ENCODE measurements at places on chromosomes 12 and 14.
A peak's percentile ranks its signal among the peaks of the same experiment; 100 is the strongest.

DNA sequence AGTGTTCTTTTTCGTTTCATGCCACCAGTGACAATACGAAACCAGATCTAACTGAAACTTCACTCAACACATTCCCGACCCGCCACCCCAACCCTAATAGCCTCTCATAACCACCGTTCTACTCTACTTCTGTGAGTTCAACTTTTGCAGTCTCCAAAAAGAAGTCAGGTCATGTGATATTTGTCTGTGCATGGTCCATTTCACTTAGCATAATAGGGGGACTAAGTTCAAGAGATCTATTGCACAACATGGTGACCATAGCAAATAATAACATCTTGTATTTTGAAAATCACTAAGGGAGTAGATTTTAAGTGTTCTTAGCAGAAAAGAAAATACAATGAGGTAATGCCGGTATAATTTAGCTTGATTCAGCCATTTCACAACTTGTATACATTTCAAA lies 376.4 kb downstream of the DIO2 start:
- no peak for DNase-seq

GRCh38 chr14:31677052-31677451 lies 115.8 kb downstream of the NUBPL start:
- no peak for DNase-seq

GRCh38 chr14:24954700-24955037 lies 95.3 kb downstream of the STXBP6 start:
- no peak for DNase-seq

GRCh38 chr12:116547955-116548501 lies 11.2 kb upstream of the MAP1LC3B2 start:
- no peak for DNase-seq

DNA sequence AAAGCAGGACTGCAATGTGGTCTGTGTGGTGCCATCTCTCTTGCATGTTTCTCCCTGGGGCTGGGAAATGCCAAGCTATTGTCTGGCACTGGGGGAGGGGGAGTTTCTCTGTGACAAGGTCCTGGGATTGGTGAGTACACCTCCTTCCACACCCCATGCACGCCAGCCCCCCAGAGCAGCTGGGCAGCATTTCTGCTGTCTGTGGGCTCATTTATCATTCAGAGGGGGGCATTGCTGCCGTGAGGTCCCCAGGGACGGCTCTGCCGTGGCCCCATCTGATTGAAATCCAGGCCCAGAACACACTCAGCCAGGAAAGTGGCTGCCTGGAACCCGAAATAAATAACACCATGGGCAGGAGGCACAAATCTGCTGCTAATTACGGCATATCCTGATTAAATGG lies 12.6 kb upstream of the FAM222A start:
- DNase-seq = no peak

DNA sequence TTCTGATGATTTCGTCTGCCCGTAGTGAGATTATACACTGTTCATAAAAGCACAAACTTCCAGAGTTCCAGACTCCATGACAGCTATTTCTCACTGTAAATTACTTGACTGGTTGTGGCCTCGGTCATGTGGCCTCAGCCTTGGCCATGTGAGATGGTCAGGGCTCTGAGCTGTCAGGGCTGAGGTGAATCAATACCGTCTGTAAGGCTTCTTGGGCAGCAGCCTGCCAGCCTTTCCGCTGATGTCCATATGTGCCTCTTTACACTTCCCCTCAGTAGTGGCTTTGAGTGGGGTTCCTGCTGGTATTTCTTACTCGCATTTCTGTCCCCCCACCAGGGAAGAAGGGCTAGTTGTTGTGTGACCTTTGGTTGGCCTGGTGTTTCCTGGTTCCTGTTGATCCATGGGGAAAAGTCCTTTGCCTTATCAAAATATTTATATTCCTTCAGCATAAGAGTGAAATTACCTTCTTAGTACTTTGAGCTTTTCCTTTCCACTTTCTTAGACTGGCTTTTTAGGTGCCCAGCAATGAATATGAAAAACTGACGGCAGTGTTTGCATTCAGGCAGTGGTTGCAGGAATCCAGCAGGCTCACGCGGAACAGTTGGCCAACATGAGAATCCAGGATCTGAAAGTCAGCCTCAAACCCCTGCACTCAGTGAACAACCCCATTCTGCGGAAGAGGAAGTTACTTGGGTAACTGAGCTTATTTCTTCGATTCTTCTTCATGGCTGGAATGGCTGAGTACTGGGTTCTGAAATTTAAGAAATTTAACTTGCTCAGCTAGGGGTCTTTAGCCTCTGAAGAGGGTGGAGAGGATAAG lies 46.1 kb downstream of the MAPKAPK5 start:
- DNase-seq = no peak

DNA sequence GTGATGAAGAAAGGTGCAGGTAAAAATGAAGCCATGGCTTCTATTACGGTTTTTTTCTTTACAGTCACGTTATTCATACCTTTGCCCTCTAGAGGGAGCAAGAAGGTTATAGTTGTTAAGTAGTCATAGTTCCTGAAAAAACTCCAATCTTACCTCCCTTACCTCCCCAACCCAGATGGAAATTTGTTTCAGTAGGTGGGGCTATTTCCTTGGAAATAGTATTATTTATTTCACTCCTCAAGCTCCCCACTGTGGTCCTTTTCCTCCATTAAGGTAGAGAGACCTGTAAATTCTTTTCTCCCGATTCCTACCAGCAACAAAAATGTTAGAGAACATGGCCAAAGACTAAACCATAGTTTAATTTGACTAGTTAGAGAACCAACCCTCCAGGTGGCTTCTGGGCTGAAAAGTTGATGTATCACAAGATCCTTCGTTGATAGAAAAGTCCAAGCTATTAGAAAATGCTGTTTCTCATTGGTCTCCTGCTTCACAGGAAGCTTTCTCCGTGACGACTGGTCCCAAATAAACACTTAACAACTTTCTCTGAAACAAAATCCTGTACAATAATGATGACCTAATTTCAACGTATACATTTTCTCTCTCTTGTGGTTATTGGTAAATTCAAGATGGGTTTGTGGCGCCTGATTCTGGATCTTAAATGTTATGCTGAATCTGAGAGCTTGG lies 43.5 kb downstream of the TMX1 start:
- DNase-seq = peak; percentile 89

- no peak for DNase-seq
These were observed 320.1 kb downstream of the DAD1 start for GRCh38 chr14:22268875-22269274.

- no peak for DNase-seq
These were observed 42.4 kb downstream of the TMEM30B start for GRCh38 chr14:61238611-61239245.

DNA sequence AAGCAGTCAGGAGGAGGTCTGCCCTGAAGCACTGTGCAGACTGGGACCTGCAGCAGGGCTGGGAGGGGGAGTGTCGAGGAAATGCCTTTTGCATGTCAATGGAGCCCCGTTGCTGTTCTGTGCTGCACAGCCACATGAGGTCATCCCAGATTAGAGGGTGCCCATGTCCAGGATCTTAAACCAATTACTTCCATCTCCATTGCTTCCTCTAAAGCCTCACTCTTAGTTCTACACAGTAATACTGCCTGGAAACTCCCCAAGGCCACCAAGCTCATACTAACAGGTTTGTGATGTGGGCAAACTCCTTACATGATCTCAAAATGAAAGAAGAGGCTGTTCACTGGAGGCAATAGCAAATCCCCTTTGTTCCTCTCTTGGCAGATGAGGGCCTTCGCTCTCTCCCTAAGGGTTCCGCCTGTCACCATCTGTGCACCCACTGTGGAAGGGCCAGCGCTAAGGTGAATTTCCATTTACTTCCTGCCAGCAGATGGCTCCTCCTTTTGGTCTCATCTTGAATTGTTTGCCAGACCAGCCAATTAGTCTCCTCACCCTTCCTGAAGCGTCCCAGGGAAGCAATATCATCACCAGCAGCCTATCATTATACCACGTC lies 35.4 kb upstream of the LTA4H start:
- DNase-seq = peak; percentile 80

GRCh38 chr14:57848786-57849185 lies 17.1 kb downstream of the SLC35F4 start:
- DNase-seq = no peak

- DNase-seq = peak; percentile 68
These were observed 14.4 kb upstream of the SERPINA10 start for GRCh38 chr14:94307410-94307992.

GRCh38 chr12:15074351-15074750 lies 101.5 kb downstream of the PDE6H start:
- DNase-seq = no peak

- DNase-seq = no peak
These were observed 52.8 kb upstream of the ELK3 start for GRCh38 chr12:96141216-96141912.

DNA sequence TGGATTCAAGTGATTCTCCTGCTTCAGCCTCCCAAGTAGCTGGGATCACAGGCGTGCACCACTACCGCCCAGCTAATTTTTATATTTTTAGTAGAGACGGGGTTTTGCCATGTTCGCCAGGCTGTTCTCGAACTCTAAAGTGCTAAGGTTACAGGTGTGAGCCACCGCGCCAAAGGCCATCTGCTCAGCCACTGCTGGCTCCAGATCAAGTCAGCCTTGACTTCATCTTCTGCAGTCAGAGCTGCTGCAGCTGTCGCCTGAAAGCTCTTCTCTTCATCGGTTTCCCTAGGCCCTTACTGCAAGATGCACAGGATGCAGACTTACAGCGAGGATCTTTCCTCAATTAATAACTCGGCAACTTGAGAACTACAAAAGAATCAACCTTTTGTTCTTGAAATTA lies 66.8 kb downstream of the CLIP1 start:
- DNase-seq = no peak

DNA sequence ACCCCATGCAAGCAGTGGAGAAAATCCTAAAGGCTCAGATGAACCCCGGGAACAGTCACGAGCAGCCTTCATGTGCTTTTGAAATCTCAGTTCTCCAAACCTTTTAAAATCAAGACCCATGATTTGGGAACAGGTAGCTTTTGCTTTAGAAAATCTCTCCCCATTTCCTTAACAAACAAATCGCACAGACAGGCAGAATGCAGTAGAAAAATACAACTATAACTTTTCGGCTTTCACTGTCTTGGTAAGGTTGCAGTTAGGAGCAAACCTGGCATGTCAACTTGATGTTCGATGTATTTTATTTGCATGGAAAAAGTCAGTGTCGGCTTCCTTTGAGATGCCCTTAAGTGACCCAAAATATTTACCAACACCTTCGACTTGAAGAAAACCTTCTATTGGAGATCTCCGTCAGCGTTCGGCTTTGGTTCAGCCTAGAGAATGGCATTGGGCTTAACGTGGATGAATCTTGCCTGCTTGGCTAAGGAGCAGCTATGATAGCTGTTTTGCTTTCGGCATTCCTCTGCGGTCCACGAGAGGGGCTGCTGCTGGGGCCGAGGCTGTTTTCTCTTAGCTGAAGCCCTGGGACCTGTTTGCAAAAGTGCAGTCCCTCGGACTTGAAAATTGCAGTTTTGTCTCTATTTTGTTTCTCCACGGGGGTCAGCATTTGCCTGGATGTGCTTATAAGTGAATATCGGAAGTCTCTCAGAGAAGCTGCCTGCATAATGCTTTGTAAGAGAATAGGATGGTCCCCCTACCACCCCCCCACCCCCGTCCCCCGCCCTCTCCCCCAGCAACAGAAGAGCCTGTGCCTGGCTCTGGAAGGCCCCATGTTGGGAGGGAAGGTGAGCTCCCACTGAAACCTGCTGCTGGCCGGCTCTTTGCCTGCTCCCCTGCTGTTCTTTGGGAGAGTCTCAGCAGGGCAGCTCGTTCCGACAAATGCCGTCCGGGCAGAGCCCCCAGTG lies 122.8 kb downstream of the AACS start:
- DNase-seq = no peak

DNA sequence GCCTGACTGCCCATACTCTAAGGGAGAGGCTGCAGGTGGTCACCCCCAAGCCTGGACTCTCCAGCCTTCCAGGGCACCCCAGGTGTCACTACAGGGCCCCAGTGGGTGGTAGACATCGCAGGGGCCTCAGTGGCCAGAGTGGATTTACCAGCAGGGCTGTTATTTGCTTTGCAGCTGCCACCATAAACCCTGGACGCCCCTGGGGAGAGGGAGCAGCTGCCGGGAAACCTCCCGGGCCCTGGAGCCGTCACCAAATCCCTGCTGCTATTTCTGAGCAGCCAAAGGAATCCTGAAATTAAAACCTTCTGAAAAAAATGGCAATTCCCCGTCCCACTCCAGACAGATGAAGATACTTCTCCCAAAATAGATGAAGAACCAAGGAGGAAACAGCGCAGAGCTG lies 13.9 kb downstream of the TMEM119 start:
- no peak for DNase-seq

- DNase-seq = no peak
These were observed 4.3 kb downstream of the CLBA1 start for GRCh38 chr14:104989951-104990303.

GRCh38 chr12:39393890-39394289 lies 49.0 kb downstream of the KIF21A start:
- peak; percentile 30 for DNase-seq

DNA sequence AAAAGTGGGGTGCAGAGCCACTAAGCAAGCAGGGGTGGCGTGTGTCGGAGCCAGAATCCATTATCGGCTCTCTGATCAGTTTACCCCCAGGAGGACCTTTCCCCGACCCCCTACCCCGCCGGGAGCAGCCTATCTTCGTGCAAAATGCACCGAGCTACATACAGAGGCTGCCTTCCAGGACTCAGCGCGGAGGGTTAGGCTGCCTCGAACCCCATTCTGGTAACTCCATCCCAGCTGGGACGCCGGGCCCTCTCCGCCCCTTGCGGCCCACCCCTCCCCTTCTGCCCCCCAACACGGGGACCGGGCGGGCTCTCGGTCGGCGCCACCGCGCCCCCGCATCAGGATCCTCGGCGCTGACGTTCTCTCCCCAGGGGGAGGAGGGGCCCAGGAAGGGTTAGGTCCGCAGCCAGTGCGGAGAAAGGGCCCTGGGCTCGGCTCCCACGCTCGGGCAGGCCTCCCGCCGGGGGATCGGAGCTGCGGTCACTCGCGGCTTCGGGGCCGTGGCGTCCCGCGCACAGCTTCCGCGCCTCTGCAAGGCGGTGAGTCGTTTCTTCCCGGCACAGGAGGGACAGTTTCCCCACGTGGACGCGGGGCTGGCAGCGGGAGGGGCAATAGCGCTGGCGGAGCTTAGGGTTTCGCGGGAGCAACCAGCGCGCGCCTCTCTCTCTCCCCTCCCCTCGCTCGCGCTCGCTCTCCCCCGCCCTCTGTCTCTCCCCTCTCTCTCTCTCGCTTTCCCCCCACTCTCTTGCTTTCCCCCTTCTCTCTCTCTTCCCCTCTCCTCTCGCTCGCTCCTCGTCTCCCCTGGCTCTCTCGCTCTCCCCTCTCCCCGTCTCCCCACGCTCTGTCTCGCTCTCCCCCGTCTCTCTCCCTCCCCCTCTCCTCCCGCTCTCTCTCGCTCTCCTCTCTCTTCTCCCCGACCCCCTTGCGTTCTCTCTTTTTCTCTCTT lies 12.5 kb upstream of the MAP3K9 start:
- peak; percentile 74 for DNase-seq

GRCh38 chr12:1907652-1908611 lies 10.5 kb downstream of the CACNA2D4 start:
- no peak for DNase-seq

DNA sequence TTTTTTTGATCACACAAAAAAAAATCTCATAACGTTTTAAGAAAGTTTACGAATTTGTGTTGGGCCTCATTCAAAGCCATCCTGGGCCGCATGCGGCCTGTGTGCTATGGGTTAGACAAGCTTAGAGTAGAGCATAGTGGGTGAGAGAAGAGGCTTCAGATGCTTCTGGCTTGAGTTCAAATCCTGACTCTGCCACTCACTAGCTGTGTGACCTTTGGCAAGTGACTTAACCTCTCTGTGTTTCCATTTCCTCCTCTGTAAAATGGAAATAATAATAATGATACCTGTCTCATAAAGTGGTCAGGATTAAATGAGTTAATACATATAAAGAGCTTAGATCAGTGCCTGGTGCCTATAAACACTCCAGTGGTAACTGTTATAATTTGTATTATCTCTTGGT lies 6.2 kb downstream of the P2RX4 start:
- no peak for DNase-seq

Data from mesendoderm (in vitro differentiated cells).